ENCODE measurements at places on chromosomes 4 and X. TPM values are rescaled to one million over a fixed set of nuclear protein-coding genes. Genes with fewer than 3 reads are reported as not detected.

GRCh38 chrX:133859860-133860259 lies 125.5 kb downstream of the GPC3 start:
- no peak for DNase-seq

Gene DCAF12L1
- total RNA-seq: 5.1 TPM

DNA sequence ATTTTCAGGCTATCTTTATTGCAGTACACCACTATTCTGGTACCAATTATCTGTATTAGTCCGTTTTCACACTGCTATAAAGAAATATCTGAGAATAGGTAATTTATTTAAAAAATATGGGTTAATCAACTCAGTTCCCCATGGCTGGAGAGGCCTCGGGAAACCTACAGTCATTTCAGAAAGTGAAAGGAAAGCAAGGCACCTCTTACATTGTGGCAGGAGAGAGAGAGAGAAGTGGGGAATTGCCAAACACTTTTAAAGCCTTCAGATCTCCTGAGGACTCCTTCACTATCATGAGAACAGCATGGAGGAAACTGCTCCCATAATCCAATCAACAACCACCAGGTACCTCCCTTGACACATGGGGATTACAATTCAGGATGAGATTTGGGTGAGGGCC lies 54.7 kb downstream of the AMER1 start:
- DNase-seq: no peak

- DNase-seq: no peak
These were observed 167.1 kb downstream of the MAML3 start for GRCh38 chr4:139986689-139987501.

GRCh38 chr4:108117418-108118182 lies 51.1 kb downstream of the LEF1 start:
- DNase-seq: peak; percentile 73

- no peak for DNase-seq
These were observed 46.3 kb downstream of the SPANXD start for GRCh38 chrX:141652286-141652685.

Gene GPAT3
- 1.8 TPM for total RNA-seq

All from H9 (cell line).